A172 (cell line): ENCODE measurements at places on chromosomes 7 and 10.

DNA sequence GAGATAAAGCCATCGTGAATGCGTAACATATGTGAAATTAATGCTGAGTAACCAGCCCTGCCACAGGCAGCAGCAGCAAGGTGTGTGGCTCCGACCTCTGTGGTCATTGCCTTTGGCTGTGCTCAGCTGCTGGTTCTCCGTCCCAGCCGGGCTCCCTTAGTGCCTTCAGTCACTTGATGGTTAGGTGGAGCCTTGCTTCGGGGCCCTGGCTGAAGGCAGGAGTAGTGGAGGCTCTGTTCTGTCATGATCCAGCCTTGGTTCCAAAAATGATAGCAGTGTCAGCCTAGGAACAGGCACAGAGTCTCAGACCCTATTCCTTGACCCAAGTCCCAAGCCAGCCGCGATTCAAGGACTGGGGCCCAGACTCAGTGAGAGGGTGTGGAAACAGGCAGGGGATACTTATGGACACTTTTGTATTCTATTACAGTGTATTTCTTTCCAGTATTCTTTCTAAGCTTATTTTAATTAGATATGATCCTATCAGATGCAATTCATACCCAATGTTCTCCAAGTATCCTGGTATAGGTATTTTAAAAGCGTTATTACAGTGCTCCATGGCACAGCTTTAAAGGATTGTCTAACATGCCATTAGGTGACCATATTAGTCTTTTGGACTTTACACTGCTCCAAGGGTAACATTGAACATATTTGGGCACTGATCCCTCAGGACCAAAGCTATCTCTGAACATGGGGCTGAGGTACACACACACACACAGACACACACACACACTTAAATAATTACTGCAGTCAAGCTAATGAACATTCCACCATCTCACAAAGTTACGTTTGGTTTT, 9.0 kb downstream of the SCART1 start:
- DNase-seq, result no peak

GRCh38 chr10:124070666-124071065, 22.7 kb downstream of the CHST15 start:
- no peak for DNase-seq

GRCh38 chr7:94632338-94633013, 23.5 kb downstream of the SGCE start:
- DNase-seq, result no peak

DNA sequence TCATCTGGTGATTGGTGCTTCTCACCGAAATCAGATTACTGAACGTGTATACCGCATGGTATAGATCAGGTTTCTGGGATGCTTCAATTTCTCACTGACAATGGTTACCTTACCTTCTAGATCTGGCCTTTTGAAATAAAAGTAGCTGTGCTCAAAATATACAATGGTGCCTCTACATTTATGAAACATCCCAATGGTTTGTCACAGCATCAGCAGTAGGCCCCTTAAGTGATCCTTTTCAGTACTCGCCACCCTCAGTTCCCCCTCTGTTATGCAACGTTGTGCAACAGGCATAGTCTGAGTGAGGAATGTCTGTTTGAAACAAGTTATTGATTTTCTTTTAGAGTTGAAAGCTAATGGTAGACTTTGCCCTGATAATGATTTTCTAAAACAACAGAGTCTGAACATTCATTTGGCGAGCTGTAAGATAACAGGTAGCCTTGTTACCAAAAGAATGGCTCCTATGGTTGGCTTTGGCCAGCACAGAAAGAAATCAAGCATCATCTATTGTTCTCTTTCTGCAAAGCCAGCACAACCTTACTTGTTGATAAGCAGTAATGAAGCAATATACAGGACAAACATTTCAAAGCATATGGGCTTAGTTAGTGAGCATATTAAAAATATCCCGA, 693.9 kb downstream of the PARD3 start:
- DNase-seq, result no peak

DNA sequence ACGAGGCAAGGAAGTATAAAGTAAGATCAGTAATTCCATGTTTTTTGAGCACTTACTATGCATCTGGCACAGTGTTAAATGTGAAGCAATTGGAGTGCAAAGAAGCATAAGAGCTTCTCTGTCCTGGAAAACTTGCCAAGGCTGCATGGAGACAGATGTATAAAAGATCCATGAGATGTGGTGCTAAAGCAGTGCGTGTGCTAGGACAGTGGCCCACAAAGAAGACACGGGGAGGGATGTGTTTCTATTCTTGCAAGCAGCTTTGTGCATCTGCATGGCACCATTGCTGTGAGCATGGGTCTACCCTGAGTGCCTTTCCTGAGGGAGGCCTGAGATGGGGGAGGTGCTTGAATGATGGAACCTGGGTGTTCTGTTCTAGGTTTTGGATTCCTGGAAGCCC, 5.1 kb upstream of the CDHR3 start:
- DNase-seq, result no peak

- no peak for DNase-seq
Observed at GRCh38 chr7:70730451-70731110, 401.4 kb upstream of the GALNT17 start.

DNA sequence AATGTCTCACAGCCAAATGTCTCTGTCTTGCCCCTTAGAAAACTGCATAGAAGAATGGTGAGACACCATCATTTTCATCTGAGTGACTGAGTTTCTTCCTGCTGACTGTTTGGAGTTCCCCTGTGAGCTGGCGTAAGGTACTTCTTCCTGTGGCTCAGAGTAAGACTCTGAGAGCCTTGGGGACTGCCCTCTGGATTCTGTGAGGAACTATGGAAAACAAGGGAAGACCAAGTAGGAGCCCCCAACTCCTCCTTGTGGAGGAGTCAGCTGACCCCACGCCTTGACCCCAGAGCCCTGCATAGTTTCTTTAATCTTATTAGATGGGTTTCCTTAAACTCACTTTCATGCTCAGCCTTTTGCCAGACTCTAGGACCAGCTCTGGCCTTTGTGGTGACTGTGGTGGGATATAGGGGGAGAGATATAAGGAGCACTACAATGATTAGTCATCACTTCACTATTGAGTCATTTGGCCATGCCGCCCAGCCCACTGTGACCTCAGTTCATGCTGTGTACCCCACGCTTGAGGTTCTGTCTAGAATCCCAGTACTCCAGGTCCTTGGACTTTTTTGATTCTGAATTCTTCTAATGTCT, 51.8 kb upstream of the FAM133B start:
- peak; percentile 88 for DNase-seq

GRCh38 chr10:944034-944831, 12.7 kb upstream of the LARP4B start:
- peak; percentile 39 for DNase-seq

DNA sequence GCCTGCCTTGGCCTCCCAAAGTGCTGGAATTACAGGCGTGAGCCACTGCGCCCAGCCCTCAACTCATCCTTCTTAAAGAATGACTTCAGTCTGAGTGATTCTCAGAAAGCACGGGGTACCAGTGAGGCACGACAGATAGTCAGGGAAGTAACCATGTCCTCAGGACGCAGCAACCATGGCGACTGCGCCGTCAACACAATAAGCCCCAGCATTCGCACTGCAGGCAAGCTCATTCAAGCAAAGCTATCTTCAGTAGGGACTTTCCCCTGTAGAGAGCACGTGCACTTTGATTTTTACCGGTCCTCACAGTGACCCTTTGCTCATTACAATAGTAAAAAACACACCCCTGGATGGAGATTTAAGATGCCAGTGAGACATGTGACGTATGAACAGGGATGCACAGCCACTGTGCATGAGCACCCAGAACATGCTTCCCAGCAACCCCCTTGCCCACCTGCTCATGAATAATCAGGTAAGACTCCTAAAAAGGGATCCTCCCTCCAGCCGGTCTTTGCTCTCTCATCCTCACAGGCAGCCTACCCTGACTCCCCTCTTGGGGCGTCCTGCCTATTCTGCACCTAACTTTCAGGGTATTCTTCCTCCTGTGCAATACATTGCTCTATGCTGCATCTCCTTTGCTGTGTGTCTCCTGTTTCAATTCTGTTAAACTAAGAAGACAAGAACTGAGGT, 9.1 kb downstream of the WDR86 start:
- no peak for DNase-seq

- DNase-seq, result no peak
Observed at GRCh38 chr7:1360521-1360971, 98.7 kb downstream of the MICALL2 start.

GRCh38 chr10:128694168-128694850, 568.1 kb upstream of the MKI67 start:
- DNase-seq, result no peak

DNA sequence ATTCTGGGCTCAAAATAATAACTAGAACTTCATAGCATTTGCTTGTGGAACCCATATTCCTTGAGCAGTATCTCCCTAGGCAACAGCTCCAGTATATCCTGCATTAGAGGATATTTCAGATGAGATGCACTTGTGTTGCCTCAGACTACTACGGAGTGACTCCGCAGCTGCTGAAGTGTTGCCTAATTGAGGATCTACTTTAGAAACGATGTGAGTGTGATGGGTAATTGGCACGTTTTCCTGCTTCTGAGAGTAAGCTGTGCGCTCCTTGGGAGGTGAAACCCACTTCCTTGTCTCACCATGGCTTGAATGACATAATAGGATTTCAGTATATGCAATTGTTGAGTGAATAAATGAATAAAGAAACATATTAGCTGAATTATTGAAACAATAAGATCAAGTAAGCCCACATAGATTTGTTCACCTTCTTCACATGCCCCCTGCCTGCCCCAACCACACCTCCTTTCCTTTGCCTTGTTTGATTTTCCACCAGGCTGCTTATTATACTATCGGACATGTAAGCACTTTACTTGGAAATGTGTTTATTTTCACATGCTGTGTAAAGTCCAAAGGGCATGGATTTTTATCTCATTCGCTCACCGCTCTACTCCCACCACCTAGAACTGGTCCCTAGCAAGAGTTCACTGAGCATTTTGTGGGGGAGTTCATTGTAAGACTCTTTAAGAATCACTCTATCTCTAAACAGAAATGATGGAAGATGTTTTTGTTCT, 303.8 kb downstream of the KCNMA1 start:
- no peak for DNase-seq

DNA sequence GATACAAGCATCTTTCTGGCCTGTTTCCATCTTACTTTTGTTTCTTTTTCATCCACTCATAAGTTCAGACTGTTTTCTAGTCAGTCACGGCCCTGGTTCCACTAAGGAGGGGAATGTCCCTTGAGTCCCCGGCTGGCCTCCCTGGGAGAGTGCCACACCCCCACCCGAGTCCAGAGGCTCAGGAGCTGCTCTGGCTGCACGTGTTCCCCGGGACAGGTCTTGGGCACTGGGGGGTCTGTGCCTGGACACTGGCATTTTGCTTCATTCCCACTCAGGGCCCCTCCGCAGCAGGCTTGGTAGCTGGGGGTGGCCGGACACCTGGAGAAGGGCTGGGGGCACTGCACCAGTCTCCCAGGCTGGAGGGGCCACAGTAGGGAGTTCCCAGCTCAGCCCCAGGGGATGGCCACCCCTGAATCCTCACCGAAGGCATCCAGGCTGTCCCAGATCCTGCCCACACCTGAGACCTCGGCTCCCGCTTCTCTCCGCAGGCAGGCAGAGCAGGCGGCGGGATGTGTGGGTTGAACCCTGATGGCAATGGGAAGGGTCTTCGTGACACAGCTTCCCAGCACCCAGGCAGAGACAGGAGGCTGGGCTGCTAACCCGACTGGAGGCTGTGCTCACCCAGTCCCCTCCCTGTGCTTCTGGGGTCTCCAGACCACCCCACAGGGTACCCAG, 92.3 kb downstream of the BMS1 start:
- DNase-seq, result no peak

GRCh38 chr10:78805176-78805575, 263.6 kb upstream of the ZMIZ1 start:
- peak; percentile 94 for DNase-seq

DNA sequence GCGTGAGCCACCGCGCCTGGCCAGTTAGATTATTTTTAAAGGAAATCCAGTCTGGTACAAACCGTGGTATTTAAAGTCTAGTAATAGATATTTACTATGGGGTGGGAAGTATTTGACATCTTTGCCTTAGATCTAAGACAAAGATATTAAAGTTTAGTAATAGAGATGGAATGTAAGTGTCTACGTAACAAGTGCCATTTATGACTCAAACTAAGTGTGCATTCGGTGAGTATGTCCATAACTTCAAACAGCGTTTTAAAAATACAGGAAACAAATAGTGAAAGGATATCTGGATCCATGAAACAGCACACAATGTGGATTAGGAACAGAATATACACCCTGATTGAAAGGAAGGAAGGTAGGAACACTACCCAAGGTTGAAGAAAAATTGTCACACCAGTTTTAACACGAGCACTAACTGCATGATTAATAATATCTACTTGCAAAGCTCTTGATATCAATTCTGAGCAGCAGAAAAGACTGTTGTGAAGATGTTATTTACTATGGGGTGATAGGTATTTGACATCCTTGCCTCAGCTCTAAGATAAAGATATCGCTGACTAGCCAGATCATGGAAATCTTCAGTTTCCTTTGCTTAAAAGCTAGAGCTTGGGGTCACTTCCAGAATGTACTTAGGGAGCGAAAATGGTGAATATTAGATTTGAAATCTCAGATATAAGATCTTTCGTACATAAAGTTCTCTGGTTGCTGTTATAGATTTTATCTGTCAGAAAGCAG, 48.7 kb downstream of the EPC1 start:
- DNase-seq, result peak; percentile 80

GRCh38 chr10:98539578-98539977, 92.8 kb upstream of the HPS1 start:
- no peak for DNase-seq

DNA sequence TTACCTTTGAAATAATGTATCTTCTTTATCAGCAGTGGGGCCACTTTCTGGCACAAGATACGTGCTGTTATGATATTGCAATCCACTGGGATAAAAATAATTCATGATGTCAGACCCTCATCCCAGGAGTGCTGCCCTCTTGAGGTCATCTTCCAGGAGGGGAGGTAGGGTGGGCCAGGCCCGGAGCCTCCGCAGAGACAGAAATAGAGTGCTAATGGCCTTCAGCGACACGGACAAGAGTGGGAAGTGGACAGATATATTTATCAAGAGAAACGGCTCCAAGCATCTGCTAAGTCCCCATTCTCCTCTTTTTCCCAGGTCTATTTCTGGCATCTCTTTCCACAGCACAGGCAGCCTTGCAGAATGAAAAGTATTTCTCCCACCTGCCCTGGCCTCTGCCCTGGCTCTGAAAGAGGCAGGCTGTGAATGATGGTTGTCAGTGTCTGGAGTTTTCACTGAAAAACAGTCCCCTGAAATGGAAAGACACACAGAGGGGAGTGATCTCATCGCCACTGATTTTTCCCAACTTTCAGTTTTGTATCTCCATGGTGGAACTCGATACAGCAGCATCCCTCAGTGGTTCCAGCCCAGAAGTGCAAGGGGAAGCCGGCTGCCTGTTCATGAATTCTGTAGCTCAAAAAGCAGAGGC, 251.7 kb upstream of the MYO3A start:
- DNase-seq, result peak; percentile 52

GRCh38 chr7:25405736-25406135, 177.4 kb upstream of the NPVF start:
- DNase-seq, result no peak

DNA sequence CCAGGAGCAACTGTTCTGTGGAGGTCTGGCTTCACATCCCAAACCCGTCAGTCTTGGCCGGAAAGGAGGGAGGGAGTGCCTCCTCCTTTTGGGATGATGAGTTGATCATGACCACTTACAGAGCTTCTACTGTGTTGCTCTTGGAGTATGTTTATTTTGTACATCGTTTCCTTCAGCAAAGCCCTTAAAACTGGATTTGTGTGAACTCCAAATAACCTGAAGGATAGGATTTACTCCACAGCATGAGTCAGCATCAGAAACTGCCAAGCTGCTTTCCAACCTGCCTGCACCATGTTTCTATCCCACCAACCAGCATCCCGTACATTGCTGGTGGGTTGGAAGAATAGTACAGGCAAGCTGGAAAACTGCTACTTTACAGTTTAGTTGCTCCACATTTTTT, 3.5 kb downstream of the CCDC201 start:
- DNase-seq, result peak; percentile 54

- peak; percentile 13 for DNase-seq
Observed at GRCh38 chr10:80945264-80945880, 407.7 kb downstream of the SH2D4B start.
